ENCODE measurements at places on chromosomes 2 and 18.

GRCh38 chr18:34890486-34891085, 150.6 kb upstream of the MAPRE2 start:
- no peak for DNase-seq

- DNase-seq, result peak; percentile 28
Observed at GRCh38 chr2:69741575-69742321, at the start of gene ANXA4. ANXA4 (plus strand) TSS chr2:69742134; CDS start chr2:69781566, 39,432 bp downstream.

GRCh38 chr2:156526950-156527636, 90.9 kb downstream of the GPD2 start:
- no peak for DNase-seq

GRCh38 chr18:61274416-61274960, 58.7 kb upstream of the CDH20 start:
- no peak for DNase-seq

DNA sequence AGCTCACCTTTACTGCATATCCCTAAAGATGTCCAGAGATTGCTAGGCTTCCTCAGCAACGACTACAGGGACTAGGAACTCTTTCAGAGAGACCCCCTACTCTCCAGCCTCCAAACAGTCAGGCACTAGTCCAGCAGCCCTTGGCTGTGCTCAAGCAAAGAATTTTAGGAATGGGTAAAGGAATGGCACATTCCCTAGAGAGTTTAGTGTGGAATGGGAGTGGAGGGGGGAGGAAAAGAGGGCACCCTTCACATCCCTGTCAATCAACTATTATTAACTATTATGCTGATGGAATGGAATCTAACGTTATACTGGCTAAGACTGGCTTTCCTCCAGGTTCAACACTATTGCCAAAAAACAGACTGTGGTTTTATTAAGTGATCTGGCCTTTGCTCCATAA, 64.8 kb downstream of the IKZF2 start:
- DNase-seq, result no peak

DNA sequence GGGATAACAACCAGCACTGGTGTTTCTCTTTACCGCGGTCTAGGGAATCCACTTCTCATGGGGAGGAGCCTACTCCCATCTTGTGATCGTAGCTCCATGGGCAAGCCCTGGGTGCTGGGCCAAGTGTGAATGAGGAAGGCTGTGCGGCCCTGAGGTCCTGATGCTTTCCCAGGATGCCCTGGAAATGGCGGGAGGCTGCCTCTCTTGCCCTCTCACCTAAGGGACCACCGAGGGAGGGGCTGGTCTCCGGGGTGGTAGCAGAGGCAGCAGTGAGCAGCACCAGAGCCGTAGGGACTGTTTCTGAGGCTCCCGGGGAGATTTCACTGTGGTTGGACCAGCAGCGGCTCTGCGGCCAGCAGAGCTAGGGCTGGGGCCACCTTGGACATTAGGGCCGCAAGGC, 15.5 kb upstream of the NPPC start:
- no peak for DNase-seq

DNA sequence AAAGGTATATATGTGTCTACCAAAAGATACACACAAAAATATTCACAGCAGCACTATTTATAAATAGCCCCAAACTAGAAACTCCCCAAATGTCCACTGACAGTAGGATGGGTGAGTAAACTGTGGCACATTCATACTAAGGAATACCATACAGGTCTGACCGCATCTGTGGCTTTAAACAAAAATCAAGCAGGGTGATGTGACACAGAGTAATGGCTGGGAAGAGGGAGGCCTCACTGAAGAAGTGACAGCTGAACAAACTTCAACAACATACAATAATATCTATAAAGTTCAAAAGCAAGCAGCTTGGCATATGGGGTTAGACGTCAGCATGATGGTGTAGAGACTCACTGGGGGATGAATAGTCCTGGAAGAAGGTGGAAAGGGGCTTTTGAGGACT, 115.1 kb upstream of the PPP1CB start:
- no peak for DNase-seq

DNA sequence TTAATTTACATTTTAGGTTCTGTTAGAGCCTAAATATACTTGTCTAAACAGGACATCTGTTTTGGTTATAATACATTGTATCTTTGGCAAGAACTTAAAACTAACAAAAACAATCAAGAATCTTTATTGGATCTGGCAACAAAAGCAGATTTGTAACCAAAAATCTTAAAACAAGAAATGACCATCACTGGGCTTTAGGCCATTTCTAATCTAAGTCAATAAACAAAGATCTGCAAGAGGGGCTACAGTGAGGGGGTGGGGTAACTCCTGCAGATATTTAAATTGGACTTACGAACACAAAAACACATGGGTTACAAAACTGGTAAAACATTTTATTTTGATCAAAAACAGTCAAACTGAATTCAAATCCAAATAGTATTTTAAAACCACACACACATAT, 77.3 kb downstream of the SRBD1 start:
- DNase-seq, result no peak

GRCh38 chr18:57436965-57437333, 1.8 kb downstream of the ONECUT2 start:
- DNase-seq, result no peak

GRCh38 chr2:236551471-236552211, 18.0 kb upstream of the ACKR3 start:
- DNase-seq, result no peak

DNA sequence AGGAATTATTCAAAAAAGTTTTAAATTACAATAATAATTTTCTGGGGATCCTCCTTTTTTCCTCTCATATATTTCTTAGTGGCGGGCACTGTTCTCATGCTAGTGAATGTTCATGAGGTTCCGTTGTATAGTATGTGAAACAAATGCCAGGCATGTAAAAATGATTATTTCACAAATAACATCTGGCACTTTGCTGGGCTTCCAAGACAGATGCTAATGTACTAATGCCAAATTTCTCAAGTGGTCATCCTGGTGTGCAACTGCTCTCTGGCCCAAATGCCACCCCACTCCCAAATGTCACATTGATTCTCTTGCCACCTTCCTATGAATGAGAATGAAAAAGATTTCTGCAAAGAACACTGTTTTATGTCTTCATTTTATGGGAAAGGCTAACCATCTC, 564.0 kb upstream of the GCFC2 start:
- DNase-seq, result no peak

DNA sequence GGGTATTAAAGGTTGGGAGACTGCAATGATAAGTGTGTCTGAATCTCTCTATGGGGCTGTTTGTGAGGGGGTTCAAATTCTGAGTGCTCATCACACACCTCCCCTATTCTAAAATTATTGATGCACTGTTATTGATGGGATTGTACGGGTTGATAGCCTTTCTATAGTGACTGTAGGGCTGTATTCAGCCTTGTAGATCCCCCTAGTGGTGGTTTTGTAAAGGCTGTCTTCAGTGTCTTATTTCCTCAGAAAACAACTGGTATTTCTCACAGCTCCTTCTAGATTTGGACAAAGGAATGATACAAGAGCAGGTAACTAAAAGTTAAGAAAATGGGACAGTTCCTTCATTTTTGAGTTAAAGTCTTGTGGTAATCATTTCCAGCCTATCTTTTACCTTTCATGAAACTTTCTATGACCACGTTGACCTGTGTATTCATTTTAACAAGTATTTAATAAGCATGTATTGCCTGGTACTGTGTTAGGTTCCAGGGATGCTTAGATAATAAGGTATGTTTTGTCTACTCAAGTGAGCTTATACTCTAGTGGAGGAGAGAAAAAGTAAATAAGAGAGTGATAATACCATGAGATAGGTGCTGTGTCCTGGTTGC, 21.2 kb downstream of the SMAD4 start:
- no peak for DNase-seq

DNA sequence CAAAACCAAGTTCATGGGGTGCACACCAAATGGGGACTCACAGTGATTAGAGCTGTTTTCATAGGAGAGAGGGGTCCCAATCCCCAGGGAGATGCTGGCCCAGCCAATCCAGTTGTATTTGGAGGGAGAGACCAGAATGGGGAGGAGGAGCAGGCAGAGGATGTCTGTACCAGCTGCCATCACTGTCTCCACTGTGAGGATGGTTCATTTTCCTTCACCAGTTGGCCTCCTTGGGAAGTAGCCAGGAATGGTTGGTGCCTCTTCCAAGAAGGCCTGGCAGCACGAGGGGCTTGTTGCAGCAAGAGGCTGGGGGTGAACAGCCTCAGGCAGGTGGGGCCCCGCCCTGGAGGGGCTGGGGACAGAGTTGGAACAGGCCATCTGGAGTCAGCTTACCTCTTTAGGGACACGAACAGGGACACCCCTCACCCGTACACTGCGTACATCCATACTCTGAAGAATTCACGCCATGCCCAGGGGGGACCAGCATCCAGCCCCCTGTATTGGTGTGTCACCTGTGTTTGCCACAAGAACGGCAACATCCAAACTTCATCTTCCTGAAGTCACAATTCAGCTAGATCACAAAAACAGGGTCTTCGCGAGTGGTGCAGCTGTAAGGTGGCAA, 161.7 kb upstream of the ZNF236 start:
- DNase-seq, result no peak

GRCh38 chr2:100703213-100703612, 116.7 kb upstream of the NPAS2 start:
- DNase-seq, result no peak

GRCh38 chr2:58054264-58054663, 7.7 kb downstream of the VRK2 start:
- no peak for DNase-seq

- no peak for DNase-seq
Observed at GRCh38 chr2:150732491-150732890, 245.0 kb upstream of the RND3 start.
